ENCODE measurements at places on chromosomes 2 and 18.

- no peak for DNase-seq
These were observed 147.4 kb upstream of the REV1 start for GRCh38 chr2:99637159-99637697.

GRCh38 chr2:149877913-149878312, 290.3 kb upstream of the MMADHC start:
- no peak for DNase-seq

DNA sequence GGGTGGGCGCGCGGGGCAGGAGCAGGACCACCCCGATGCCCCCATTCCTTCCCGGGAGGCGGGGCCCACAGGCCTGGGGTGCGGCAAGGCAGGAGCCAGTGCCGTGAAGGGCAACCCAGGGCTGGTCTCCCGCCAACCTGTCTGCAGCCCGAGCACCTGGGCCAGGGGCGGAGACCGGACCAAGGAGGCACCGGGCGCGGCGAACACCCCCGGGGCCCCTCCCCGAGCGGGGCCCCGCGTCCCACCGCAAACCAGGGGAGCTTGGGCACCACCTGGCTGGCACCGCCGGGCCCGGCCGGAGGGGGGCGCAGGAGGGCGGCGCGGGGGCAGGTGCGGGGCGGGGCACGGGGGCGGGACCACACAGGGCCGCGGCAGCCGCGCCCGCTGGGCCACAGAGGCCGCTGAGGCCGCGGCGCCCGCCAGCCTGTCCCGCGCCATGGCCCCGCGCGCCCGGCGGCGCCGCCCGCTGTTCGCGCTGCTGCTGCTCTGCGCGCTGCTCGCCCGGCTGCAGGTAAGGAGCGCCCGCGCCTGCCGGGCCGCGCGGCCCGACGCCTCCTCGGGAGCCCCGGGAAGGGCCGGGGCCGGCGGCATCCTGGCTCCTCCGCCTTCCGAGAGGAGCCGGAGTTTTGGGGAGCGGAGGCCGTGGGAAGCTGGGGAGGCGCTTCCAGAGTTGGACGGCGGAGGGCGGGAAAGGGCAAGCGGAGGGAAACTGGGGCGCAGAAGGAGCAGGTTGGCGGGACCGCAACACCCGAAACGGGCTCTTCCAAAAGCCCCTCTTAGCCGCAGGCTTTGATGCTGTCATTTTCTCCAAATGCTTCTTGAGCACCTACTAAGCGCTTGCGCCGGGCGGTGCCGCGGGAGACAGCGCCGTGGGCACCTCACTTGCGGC, at the start of gene TNFRSF11A:
TNFRSF11A (plus strand) TSS at position 394 of the 889 bp plus-strand sequence; CDS start at position 437, 43 bp downstream.
- no peak for DNase-seq

DNA sequence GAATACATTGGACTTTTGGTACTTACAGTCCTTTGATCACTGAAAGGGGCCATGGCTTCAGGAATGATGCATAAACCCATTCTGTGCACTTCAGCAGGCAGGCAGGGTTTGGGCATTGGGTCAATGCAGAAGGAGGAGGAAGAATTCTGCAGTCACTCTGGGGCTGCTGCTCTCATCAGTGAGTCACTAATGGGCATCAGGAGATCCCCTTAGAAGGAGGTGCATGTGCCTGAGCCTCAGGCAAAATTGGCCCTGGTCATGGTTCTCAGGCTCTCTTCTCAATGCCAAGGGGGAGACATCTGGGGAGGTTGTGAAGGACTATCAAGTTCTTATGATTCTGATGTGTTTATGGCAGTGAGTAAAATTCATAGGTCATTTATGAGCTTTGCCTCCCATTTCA, 52.0 kb upstream of the TNP1 start:
- no peak for DNase-seq

DNA sequence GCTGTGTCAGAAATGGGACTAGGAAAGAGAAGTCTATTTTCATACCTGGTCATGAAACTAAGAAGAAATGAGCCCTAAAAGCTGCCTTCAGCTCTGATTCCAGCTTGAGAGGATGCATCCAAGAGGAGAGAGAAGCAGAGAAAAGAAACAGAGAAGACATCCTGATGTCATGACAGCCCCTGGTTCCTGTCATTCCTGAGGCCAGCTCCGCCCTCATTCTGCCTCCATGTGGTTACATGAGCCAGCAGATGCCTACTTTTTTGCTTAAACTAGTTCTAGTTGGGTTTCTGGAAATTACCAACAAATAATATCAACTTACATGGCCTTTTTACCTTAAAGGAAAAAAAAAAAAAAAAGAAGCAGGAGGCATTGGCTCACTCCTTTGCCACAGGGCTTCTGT, 14.1 kb upstream of the ACKR3 start:
- DNase-seq, result no peak

GRCh38 chr18:61771861-61772260, 120.9 kb downstream of the RNF152 start:
- no peak for DNase-seq

DNA sequence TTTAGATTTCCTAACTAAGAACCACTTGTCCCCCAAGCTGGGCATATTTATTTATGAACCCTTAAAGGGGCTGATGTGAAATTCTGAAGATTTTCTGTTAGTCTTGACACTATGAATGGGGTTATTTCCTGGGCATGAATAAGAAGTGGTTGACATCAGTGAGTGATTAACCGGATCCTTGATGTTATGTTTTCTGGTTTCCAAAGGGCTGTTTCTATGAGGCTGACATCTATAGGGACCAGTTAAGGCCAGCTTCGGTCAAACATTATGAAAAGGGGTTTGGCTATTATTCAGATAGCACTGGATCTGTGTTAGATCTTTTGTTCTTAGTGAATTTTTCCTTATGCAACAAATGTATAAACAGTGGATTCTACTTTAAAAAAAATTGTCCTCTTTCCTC, 443.7 kb upstream of the SPRED2 start:
- no peak for DNase-seq

DNA sequence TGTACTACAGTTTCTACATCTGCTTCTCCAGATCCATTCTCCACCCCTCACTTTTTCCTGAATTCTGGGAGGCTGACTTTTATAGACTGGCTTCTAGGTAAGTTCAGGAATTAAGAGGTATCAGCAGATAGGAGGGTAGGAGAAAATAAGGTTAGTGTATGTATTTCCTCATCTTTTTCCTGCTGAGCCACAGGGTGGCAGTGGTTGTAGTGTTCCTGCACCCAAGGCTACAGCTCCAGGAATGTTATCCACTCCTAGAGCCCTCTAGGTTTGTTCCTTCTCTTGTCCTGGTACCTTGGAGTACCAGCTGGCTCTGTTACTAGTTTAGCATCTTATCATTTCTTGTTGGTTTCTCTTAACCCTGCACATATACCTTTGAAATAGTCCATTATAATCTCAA, 40.7 kb upstream of the C2orf66 start:
- DNase-seq, result no peak

DNA sequence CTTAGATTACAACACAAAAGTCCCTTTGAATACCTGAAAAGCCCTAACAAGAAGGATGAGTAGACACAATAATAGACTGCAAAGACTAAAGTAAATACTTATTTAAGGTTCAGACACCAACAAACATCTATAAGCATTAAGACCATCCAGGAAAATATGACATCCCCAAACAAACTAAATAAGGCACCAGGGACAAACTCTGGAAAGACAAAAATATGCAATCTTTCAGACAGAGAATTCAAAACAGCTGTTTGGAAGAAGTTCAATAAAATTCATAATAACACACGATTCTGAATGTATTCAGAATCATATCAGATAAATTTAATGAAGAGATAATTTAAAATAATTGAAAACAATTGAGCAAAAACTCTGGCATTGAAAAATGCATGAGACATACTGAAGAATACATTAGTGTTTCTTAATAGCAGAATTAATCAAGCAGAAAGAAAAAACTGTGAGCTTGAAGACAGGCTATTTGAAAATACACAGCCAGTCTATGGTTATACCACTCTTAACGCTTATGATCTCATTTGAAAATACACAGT, 1388.8 kb downstream of the DSC3 start:
- DNase-seq, result no peak

DNA sequence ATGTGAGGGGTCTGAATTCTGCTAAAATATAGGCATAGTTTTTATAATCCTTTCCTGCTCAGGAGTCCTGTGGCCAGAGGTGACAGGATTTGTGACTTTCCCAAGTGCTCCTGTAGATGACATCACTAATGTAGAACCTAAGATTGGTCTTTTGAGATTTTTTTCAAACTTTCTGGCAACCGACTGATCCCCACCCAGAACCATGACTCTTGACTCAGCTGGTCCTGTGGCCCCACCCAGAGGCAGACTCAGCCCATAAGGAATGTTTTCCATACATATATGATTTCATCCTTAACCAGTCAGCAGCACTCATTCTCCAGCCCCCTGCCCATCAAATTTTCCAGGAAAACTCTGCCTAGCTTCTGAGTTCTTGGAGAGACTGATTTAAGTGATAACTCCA, 46.8 kb downstream of the COMMD1 start:
- DNase-seq, result no peak

DNA sequence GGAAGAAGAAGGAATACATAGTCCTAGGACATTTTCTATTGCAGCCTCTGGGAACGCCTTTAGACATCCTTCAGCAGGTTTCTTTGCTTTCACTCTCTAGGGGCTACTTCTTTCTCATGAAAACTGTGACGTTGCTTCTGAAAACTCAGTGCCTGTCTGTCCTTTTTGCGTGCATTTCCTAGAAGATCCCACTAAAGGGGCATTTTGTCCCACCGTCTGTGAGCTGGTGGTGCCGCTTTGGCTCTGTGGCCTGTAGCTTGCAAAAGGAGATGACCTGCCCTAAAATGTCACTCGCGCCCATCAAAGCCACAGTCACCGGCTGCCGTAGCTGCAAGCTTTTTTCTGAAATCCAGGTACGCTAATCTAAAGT, 579 bp downstream of the STAT4 start:
- no peak for DNase-seq

- DNase-seq, result no peak
These were observed 18.1 kb upstream of the SPP2 start for GRCh38 chr2:234032279-234032856.

GRCh38 chr2:132747046-132747445, 77.0 kb upstream of the LYPD1 start:
- no peak for DNase-seq

- no peak for DNase-seq
These were observed 32.8 kb upstream of the CD226 start for GRCh38 chr18:69980509-69980908.

DNA sequence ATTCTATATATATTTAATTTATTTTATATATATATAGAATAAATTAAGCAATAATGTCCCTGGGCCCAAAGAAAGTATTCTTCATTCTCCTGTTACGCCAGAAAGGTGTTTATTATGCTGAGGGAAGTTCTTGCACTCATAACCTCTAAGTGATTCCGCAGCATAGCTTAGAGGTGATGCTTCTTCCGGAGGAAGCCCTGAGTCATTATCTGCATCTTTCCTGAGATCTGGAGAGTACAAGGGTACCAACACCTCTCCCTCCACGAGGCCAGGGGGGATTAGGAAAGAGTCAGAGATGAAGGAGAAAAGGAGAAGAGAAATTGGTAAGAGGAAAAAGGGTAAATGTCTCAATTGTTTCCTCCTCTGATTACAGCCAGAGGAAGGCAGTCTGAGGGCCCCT, 43.1 kb upstream of the RTN4 start:
- no peak for DNase-seq

DNA sequence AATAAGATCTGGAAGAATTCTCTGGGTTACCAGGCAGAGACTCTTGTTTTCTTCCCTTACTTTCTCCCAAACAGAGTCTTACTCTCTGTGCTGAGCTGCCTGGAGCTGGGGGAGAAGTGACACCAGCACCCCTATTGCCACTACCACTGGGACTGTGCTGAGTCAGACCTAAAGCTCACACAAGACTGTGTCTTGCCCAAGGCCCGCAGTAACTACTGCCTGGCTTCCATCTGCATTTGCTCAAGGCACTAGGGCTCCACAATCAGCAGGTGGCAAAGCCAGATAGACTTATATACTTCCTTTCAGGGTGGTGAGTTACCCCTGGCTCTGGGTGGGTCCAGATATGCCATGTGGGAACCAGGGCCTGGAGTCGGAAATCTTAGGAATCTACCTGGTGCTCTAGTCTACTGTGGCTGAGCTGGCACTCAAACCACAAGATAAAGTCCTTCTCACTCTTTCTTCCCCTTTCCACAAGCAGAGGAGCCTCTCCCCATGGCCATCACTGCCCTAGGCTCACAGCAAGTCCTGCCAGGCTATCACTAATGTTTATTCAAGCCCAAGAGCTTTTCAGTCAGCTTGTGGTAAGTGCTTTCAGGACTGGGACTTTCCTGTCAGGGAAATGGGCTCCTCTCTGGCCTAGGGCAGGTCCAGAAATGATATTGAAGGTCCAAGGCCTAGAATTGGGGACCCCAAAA, 27.6 kb upstream of the SERPINB2 start:
- no peak for DNase-seq

- no peak for DNase-seq
These were observed 22.9 kb downstream of the INO80C start for GRCh38 chr18:35474884-35475283.

GRCh38 chr2:136956050-136956449, 190.7 kb downstream of the THSD7B start:
- no peak for DNase-seq

DNA sequence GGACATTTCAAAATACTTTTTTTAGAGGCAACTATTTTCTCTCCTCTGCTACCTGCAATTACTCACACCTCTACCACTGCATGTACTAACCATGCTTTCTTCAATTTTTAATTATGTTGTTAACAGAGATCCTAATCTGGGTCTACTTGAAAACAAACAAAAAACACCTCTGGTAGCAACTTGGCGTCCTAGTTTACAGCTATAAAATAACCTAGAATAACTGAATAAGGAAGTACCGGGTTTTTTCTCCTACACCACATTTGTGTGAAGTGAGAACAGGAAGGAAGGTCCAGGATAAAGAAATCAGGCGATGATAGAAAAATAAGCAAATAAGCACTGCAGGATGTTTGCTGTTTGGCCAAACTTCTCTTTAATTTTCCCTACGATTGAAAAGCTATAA, 633.5 kb downstream of the LRP1B start:
- DNase-seq, result no peak

DNA sequence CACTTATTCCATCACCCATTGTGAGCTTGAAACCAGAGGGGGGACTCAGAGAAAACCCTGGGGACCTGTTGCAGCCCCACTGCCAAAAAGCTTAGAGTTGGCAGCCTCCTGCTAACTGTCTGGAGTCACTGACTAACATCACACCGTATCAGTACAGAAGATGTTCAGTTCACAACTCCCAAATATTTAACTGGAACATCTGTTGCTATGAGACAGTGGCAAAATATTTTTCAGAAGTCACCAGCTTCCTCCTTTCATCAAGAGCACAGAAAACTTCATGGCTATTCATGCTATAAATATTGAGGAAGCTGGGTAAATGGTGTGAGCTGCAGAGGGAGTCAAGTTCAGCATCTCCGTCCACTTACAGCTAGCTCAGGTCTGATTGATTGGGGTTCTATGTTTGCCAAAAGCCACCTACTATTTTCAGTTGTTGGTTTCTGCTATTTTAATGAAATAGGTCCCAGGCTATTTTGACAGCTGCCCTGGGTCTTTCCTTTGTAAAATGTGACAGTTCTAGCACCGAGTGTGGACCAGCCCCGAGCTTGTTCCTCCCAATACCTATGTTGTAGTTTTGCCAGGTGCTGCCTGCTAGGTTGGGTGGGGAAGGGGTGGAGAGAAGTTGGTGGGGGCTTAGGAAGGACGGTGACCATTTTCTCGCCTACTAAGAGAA, 9.8 kb downstream of the TUBB6 start:
- no peak for DNase-seq

GRCh38 chr2:3587432-3587831, 7.5 kb upstream of the COLEC11 start:
- DNase-seq, result no peak

All from omental fat pad (tissue), 4 donors.